ENCODE measurements at places on chromosomes 6 and 20.

GRCh38 chr20:61260905-61261304 is 8.8 kb downstream of the CDH4 start:
- no peak for DNase-seq

GRCh38 chr6:37538107-37538506 is 38.4 kb upstream of the CCDC167 start:
- DNase-seq, result peak; percentile 43

GRCh38 chr20:38671186-38671585 is 53.1 kb upstream of the SLC32A1 start:
- no peak for DNase-seq

- no peak for DNase-seq
These were observed 21.4 kb upstream of the NT5E start for GRCh38 chr6:85428486-85428885.

GRCh38 chr6:106620931-106621672 is 8.2 kb downstream of the RTN4IP1 start:
- no peak for DNase-seq

- no peak for DNase-seq
These were observed 16.4 kb upstream of the ENPP4 start for GRCh38 chr6:46113370-46113769.

Measured in A549 (cell line).